Activated CD4-positive, alpha-beta T cell treated with anti-CD3 and anti-CD28 coated beads for 36 hours (primary cell): ENCODE measurements at places on chromosomes 1 and 21. TPM values are rescaled to one million over a fixed set of nuclear protein-coding genes. Genes with fewer than 3 reads are reported as not detected.

Gene LRRC39
- total RNA-seq: 0.51 TPM

Gene CNIH3
- total RNA-seq: 1.8 TPM

Gene BMP8B
- total RNA-seq: 0.28 TPM

Gene MYBPH
- total RNA-seq: not detected

Gene PROK1
- total RNA-seq: not detected

Gene GUCA2A
- not detected for total RNA-seq

Gene IGSF21
- total RNA-seq: not detected

Gene SIM2
- total RNA-seq: 2.4 TPM

Gene TOMM40L
- 13.2 TPM for total RNA-seq

Gene LDLRAP1
- total RNA-seq: 14.6 TPM

Gene ZNF683
- not detected for total RNA-seq

Gene DHX9
- total RNA-seq: 244 TPM
